ENCODE measurements at places on chromosomes 4 and X.
A peak's percentile ranks its signal among the peaks of the same experiment; 100 is the strongest.

DNA sequence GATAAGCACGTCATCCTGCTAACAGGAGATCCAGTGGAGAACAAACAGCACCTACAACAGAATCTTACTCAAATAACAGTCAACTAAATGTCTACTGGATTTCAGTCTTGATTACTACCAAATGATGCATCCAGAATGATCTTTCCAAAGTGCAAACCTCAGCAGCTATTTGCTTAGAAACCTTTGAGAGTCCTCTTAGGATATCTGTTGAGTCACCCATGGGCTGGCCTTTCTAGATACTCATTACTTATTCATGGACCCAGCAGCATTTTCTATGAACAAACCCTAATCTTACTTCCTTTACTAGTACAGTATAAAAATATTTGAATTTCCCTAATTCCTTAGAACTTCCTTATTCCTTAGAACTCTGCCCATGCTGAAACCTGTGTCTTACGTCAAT, 118.5 kb upstream of the PABPC4L start:
- DNase-seq, result no peak

DNA sequence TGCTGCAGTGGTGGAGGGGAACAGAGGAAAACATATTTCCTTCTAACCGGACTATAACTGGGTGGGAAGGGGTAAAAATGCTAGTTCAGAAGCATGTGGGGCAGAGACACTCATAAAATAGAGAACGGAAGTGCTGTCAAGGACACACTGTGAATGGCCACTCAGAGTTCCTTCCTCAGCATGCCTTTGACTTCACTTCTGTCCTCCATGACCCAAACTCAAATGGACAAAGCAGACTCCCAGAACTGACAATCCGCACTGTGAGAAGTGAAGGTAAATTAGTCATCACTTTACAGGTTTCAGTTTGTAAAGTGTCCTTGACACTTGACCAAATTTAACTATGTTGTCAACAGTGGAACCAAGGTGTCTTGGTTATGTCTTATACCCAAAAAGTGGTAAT, 30.2 kb upstream of the ELF2 start:
- DNase-seq, result no peak

- no peak for DNase-seq
Measured at GRCh38 chr4:80787306-80787705, 243.2 kb upstream of the BMP3 start.

- no peak for DNase-seq
Measured at GRCh38 chrX:130829526-130830515, 73.2 kb downstream of the ENOX2 start.

GRCh38 chrX:143873343-143873742, 10.5 kb upstream of the UBE2NL start:
- DNase-seq, result no peak

- no peak for DNase-seq
Measured at GRCh38 chr4:54614149-54614548, 43.6 kb upstream of the KIT start.

DNA sequence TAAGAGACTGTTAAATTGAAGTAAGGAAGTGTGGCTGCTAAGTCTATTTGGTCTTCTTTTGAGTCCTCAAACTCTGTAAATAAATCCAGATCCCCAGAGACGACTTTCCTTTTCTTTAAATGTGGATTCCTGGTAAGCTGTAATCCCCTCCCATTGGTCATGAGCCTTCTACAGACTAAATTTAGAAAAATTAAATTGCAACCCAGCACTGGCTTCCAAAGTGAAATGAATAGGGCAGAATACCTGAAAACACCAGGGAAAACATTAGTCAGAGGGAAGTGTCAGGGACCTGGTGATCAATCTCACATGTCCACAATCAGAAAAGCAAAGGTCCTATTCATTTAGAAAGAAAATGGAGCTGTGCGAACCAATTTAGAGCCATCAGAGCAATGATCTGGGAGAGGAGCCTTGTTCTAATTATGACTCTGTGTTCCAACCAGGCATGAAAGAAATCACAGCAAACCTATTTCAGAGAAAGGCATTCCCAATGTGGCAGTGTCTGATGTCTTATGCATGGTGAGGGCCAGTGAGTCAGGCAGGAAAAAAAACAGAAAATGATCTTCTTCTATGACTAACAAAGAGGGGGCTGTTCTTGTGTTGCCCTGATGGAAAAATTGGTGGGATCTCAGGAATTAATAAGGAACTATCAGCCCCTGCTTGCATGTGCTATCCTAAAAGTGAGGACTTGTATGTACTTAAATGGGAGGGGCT, 19.8 kb upstream of the CCDC149 start:
- peak; percentile 26 for DNase-seq

- no peak for DNase-seq
Measured at GRCh38 chrX:151393514-151393913, 3.5 kb upstream of the VMA21 start.

DNA sequence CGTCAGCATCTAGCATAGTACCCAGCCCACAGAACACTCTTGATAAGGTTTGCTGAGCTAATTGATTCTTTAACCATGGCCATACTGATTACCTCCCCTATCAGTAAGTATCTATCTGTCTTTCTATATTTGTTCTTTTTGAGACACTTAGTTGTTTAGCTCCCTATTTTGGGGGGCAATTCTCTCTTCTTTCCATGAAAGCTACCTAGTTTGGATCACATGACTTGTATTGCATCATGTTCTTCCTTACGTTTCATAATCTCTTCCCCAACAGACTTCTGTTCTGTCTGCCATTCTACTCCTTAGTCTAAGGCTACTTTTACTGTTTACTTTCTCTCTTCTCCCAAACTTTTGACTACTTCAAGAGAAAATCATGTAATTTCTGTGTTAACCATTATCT, 39.0 kb downstream of the TBC1D19 start:
- no peak for DNase-seq

- DNase-seq, result no peak
Measured at GRCh38 chr4:181265370-181265769, 977.8 kb upstream of the TENM3 start.

DNA sequence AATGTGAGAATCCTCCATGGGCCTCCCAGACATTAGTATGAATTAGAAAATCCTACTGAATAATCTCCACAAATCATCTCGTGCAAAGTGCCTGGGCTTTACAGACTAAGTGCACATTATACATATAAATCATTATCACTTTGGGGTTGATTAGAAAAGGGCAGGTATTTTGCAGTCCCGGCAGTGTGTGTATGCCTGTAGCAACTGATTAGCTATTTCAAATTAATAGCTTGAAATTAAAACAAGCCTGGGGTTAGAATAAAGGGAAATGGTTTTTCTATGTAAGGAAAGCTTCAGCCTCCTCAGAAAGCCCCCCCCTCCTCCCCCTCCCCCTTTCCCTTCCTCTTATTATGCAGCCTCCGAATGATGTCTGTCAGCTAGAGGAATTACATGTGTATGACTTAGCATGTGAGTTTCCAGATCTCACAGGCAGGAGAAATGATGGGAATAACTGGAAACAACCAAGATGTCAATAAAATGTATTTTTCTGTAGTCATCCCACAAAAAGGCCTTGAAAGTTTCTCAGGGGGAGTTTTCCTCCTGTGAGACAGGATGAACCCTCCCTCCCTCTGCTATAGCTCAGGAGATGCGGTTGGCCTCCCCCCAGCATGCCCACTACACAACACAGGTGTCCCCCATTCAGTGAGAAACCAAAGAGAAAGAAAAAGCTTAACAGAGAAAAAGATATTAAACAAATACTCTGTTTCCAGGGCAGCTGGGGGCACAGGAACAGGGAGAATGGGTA, 41.2 kb upstream of the RASGEF1B start:
- no peak for DNase-seq

DNA sequence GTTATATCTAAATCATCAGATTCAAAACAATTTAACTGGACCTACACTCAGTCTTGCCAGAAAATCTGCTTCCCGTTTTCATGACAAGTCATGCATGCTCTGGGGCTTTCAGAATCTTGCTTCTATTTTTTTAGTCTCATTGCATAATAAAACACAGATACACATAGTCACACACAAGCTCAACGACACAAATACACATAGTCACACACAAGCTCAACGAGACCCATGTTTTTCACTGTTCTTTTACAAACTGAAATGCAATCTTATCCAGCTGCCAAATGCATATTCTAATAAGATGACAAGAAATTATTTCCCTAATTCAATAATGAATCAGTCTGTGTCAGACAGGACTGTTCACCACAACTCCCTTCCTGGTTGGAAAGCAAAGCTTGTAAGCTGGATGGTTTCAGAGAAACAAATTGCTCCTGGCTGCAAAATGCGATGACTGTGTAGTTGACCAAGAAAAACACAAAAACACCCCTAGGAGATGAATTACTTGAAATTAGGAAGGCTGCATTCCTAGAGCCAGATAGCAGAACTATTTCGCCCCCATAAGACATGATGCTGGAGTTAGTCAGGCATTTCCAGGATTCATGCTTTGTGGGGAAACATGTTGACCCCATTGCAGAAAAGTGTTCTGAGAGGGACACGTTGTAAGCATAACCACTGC, 208.7 kb downstream of the CHIC2 start:
- DNase-seq, result no peak

DNA sequence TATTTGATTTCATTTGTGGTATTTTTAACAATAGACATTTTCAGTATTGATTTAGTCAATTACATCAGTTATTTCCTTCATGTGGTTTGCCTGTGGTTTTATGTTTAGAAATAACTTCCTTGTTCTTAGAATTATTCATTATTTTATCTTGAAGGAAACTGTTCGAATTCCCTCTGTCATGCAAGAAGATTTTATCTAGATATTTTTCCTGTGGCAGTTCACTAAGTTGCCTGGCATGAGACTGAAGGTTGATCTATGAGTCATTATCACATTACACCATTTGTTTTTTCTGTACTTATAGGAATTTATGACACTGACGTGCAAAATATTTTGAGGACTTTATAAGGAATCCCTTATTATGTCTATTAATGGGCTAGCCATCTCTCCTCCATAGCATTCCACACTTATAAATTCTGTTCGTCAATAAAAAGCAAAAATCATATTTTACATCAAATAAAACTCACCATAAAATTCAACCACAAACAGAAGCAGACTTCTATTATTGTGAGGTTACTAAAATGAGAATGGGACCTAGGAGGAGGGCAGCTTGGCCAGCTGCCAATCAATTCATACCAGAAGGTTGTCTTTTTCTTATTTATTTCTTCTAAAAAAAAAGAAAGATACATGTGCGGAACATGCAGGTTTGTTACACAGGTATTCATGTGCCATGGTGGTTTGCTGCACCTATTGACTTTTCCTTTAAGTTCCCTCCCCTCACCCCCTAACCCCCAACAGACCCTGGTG, 179.0 kb downstream of the KCNIP4 start:
- no peak for DNase-seq

GRCh38 chr4:168682898-168683500, 186.1 kb downstream of the PALLD start:
- no peak for DNase-seq

- DNase-seq, result no peak
Measured at GRCh38 chrX:107629540-107629909, 1.2 kb downstream of the PRPS1 start.

DNA sequence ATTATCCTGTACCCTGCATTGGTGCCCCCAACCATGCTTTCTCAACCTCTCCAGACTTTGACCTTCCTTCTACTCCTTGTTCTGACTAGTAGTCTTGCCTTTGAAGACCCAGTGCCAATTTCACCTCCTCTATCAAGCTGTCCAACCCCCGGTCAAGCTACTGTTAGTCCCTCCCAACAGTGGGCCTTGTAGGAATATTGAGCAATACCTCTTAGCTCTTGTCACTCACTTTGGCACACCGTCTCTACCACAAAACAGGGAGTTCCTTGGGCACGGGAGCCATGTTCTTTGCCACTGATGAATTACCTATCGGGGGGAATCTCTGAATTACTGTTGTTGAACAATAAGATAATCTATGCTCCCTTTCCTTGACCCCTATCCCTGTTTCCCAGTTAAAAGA, 25.2 kb downstream of the LAS1L start:
- no peak for DNase-seq

DNA sequence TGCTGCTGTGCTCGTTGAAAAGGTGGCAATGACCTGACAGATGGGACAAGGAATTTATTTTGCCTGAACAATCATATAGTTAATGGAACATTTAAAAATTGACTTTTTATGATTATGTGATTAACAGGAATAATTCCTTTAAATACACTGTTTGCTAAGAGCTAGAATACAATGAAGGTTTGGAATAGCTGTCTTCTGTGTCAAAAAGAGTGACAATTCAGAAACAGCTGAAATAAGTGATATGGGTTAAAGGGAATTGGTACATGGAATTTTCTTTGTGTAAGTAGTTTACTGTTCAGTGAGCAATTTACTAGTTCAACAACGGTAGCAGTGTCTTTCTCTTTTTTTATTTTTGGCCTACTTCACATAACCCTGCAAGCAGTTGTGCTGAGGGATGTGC, 1083.5 kb upstream of the GRID2 start:
- no peak for DNase-seq

GRCh38 chrX:150370589-150371312, 7.6 kb downstream of the MAMLD1 start:
- no peak for DNase-seq

DNA sequence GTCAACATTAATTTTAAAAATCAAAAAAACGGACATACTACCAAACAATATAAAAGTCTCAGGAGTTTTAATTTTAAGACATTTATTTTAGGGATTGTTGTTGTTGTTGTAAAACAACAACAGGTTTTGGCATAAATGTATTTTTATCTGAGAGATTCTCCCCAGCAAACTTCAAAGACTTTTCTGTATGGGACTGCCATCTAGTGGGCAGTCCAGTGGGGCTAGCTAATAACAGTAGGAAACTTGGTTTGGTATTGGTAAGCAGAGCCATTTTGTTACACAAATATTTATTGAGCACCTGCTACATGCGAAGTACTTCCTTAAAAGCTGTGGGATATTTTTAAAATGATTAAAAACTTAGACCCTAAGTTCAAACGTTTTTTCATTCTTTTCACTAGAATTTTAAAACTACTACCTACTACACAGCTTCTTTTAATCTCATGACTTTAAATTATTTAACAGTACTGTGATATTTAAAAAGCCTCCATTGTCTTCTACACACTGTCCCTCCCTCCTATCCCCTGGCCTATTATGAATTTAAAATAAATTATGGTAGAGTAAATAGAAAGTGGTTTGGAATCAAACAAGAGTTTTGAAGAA, 1028.4 kb upstream of the INTU start:
- no peak for DNase-seq

DNA sequence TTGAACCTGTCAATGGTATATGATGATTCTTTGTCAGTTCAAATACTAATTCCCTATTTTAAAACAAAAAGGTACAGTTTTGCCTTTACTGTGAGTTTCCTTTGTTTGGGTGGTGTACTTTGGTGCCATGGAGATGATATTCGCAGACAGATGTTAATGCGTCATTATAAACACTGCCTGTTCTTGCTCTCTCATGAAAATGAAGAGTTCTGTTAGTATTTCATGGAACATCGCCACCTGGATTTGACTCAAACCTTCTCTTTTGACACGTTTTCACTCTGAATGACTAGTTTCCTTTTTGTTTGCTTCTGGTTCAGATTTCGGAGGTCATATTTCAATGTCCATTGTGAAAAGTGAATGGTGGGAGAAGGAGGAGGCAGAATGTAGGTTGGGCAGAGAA, 6.9 kb upstream of the CTSO start:
- no peak for DNase-seq

- DNase-seq, result no peak
Measured at GRCh38 chrX:2640436-2641150, 50.5 kb upstream of the CD99 start.

Data from NCI-H2081 treated with DMSO at 0.1 percent for 48 hours (cell line).